ENCODE measurements at places on chromosomes 16 and 17.

DNA sequence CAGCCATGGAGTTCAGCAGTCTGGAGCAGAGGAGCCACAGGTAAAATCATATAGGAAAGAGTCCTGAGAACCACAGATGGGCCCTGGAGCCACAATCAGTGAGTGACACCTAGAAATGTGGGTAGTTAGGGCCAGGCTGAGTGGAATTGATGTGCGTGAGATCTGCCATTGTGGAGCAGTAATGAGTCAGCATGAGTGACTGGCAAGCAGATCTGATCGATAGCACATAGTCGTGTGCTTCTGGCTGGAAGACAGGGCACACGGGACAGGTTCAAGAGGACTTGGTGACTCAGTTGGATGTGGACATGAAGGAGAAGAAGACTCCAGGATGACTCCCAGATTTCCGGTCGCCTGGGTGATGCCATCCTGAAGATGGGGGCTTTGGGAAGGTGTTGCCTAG lies 12.3 kb downstream of the ADORA2B start:
- no peak for DNase-seq

DNA sequence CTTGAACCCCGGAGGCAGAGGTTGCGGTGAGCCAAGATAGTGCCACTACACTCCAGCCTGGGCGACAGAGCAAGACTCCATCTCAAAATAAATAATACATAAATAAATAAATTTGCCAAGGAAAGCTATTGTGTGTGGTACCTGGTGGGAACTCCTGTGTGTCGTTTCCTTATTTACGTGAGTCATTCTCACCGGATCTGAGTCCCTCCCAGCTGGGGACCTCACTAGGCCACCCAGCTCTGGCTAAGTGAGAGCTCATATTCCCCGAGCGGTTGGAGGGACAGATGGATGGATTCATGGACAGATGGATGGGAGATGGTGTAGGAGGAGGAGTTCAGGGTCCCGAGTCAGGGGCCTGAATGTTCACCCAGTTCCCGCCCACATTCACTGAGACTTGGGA lies 22.9 kb upstream of the C1QL1 start:
- no peak for DNase-seq

- DNase-seq: peak; percentile 96
Observed at GRCh38 chr17:58391302-58391984, 25.9 kb downstream of the RNF43 start.

DNA sequence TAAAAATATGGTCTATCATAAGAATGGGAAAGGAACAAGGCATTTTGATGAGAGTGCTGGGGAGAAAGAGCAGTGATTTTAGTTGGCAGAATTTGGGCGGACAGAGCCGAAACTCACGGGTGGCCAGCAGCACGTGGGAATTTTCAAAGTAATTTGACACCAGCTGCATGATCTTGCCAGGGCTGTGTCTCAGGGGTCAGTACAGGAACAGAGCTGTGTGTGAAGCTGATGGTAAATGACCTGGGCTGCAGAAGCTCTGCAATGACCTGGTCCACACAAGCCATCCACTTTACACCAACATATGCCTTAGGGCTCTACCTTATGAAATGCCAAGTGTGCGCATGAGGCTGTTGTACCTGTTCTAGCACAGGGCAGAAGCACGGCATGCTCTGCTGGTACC lies 112.0 kb downstream of the ZFHX3 start:
- DNase-seq: no peak

DNA sequence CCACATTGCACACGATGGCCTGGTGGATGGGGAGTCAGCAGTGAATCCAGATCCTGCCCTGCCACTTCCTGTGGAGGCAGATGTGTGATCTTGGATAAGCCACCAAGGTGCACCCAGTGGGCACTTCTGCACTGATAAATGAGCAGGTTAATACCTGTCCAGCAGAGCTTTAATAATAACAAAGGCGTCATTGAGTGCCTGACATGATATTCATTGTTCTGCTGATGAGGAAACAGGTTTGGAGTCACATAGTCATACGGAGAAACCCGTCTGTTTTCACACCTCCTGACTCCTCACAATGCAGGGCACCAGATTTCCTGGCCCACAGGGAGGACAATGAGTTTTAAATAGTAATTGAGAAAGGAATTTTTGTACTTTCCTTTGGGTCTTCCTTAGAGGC lies 324.6 kb upstream of the CDH5 start:
- DNase-seq: no peak

GRCh38 chr16:4306470-4307214 lies 9.2 kb upstream of the GLIS2 start:
- DNase-seq: peak; percentile 45
